ENCODE measurements at places on chromosomes 1 and 21.

DNA sequence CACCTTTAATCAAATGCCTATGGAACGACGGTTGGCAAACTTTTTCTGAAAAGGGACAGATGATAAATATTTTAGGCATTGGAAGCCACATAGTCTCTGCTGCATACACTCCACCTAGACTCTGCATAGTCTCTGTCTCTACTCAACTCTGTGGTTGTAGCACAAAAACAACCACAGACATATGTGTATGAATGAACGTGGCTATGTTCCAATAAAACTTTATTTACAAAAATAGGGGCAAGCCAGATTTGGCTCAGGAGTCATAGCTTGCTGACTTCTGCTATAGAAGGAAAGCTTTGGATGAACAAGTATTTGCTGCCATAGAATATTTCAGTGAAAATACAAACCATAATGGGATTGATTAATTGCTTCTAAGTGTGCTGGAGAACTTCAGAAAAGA lies 37.5 kb upstream of the ADORA3 start:
- no peak for DNase-seq

DNA sequence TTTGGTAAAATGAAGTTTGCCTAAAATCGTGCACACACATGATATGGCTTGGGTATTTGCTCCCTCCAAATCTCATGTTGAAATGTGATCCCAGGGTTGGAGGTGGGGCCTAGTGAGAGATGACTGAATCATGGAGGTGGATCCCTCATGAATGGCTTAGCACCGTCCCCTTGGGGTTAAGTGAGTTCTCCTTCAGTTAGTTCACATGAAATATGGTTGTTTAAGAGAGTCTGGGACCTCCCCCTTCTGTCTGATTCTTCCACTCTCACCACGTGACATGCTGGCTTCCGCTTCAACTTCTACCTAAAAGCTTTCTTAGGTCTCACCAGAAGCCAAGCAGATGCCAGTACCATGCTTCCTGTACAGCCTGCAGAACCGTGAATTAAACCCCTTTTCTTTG lies 58.4 kb downstream of the SIPA1L2 start:
- no peak for DNase-seq

GRCh38 chr1:205444931-205445645 lies 10.8 kb downstream of the BLACAT1 start:
- DNase-seq = no peak

DNA sequence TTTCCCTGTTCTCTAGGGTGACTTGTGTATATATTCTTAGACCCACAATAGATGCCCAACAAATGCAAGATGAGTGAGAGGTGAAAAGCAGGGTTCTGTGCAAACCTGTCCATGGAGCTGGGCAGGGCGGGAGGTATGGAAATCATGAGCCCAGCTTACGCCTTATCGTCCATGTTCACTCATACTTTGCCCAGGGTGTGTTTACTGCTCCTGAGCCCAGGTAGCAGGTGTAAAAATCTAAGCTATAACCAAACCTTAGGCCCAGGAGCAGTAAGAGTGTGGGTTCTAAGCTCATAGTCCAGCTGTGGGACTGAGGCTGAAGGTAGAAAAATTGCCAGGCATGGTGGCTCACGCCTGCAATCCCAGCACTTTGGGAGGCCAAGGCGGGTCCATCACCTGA lies 48.1 kb downstream of the CACNA1E start:
- DNase-seq = no peak

DNA sequence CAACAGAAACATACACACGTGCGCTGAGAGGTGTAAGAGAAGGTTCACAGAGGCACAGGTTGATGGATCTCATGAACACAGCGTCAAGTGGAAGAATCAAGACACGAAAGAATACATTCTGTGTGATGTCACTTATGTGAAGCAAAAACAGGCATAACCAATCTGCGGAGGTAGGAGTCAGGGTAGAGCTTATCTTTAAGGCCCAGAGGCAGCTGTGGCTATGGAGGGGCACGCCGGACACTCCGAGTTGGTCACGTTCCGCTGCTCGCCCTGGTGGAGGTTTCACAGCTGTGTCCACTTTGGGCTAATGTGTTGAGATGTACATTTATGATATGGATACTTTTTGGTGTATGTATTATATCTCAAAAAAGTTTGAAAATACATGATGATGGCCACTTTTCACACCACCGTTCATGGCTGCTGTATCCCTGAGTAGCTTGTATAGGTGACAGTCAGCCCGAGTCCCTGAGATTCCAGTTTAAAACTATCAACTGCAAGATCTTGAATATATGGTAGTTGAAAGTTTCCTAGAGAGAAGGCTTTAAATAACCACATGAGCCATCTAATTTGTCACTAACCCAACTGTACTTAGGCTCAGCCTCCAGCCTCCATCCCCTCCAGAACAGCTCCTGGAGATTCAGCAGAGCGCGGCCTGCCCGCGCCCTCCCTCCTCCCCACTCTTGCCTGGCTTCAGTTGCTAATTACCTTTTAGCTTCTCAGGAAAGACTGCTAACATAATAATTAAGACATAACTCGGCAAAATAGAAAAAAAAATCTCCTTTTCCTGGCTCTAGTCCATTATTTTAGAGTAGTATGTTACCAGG lies 6.7 kb upstream of the ADARB1 start:
- DNase-seq = no peak

GRCh38 chr1:54800899-54801759 lies at the start of gene TTC22:
Gene TTC22 (minus strand): TSS chr1:54801323. CDS start chr1:54801163, 160 bp downstream.
- DNase-seq = no peak

DNA sequence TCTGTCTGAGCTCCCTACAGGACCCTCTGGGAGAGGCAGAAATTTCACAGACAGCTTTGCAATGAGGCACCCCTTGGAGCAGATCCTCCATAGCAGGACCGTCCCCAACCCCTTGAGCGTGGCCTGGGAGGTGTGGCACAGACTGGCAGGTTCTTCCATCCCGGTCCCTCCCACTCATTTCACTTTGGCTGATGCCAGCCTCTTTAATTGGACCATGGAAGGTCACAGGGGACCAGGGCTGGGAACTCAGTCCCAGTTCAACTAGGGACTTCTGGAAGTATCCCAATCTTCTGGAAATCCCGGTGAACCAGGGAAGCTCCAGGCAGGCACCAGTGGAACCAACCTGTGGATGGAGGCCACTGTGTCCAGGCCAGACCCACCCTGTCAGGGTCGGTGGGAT lies 83.7 kb downstream of the SPSB1 start:
- no peak for DNase-seq

GRCh38 chr1:223783676-223784075 lies 62.1 kb downstream of the TP53BP2 start:
- no peak for DNase-seq

DNA sequence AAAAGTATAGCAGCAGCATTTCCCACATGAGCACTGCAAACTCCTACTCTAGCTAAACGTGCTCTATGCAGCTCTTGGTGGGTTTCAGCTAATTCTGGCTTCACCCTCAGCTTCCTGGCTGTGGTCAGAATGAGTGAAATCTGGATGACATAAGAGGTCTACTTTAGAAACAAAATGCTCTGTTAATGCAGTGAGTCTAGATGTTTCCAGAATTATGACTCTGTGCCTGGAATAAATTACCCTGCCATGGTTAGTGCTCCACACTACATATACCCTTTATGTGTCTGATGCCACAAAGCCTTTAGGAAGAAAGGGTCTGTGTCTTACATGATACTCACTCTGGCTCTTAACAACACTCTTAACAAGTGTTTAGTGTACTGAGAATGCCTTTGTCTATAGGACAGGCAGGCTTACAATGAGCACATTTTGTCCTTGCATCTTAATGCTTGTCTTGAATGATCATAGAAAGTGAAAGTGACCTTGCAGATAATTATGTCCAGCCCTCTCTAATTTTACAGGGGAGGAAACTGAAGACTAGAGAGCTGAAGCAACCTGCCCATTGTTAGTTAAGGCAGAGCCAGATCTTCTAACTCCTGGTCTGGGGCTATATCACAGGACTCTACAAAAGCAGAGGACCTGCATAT lies 9.2 kb downstream of the S100A10 start:
- DNase-seq = no peak

GRCh38 chr1:225597926-225598575 lies 54.9 kb downstream of the ENAH start:
- no peak for DNase-seq

- no peak for DNase-seq
These were observed 175.3 kb downstream of the PRDM16 start for GRCh38 chr1:3244025-3244926.

DNA sequence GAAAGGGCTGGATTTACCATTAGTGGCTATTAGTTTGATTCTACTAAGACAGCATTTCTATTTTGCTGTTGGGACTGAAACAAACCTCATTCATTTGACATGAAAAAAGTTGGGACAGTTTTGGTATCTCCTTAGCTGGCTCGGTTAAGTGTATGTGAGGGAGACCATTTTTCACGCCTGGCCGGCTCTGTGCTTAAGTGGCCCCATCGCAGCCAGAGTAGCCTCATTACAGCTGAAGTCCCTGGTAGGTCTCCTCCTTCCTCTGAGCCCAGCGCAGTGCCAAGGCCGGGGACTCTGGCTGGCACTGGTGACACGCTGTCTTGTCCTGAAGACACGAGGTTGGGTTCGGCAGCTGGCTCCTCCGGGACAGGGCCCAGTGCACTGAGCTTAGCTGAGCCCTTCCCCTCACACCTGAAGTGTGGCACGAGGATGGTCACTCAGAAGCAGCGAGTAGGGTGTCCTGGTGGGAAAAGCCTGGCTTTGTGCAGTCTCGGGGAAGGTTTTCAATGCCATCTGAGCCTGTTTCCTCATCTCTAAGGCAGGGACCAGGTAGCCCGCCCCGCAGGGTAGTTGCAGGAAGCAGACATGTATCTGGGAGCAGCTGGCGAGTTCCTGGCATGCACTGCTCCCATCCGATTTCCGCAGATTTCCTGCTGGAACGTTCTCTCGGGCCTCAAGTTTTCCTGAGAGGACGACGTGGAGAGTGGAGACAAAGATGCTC lies 196.5 kb downstream of the DYRK1A start:
- no peak for DNase-seq

DNA sequence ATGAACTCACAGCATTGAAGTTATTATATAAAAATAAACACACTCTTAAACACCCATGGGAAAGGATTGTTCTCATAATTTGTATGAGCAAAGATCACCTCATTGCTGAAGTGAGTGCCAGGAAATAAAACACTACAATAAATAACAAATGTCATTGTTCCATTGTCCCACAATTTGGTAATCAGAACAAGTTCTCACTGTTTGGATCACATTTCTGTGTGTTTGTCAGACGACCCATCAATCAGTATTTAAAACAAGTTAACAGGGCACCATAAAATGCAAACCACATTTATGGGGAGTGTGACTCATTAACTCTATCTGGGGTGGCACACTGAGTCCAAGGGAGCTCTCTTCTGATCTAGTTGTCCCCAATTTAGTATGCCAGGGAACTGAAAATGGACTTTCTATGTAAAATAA lies 124.5 kb downstream of the PTPRC start:
- DNase-seq = no peak

DNA sequence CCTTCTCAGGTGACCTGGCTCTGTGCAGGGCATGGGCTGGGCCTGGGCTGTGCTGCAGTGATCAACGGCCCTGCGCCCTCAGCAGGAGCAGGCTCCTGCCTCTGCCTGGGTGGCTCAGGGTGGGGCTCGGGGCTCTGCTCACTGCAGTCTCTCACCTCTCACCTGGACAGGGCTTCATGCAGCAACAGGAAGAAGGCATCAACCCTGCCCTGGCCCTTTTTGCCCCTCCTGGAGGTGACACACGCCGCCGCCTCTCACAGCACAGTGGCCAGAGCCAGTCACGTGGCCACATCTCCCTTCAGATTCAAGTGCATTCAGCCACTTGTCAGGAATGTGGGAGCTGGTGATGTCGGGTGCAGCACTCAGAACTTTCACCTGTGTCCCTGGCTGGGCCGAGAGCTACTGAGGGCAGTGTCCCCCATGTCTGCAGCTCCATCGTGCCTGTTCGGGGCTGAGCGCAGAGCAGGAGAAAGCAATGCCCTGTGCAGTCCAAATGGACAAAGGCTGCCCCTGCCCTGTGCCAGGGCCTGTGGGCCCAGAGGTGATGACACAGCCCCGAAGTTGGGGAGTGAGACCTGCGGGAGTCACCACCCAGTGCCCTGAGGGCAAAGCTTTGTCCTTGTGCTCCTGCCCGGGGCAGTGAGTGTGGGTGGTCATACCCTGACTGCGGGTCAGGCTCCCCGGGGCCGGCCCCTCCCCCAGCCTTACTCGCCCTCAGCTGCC lies 314.0 kb downstream of the PTPRU start:
- no peak for DNase-seq

- no peak for DNase-seq
These were observed 1.0 kb downstream of the GALNT2 start for GRCh38 chr1:230067871-230068620.

- DNase-seq = no peak
These were observed 368 bp downstream of the CLCNKB start for GRCh38 chr1:16043950-16044349.

GRCh38 chr1:107162745-107163144 lies 21.9 kb downstream of the NTNG1 start:
- peak; percentile 92 for DNase-seq

- no peak for DNase-seq
These were observed 41.4 kb downstream of the TMCO4 start for GRCh38 chr1:19758227-19758830.

GRCh38 chr1:8603220-8603616 lies 214.2 kb downstream of the RERE start:
- DNase-seq = peak; percentile 73

GRCh38 chr1:35097224-35097623 lies 18.0 kb downstream of the ZMYM1 start:
- no peak for DNase-seq

- DNase-seq = no peak
These were observed 278.4 kb downstream of the TM2D1 start for GRCh38 chr1:61446531-61446991.

- peak; percentile 45 for DNase-seq
These were observed 25.8 kb downstream of the TP53BP2 start for GRCh38 chr1:223819730-223820514.

DNA sequence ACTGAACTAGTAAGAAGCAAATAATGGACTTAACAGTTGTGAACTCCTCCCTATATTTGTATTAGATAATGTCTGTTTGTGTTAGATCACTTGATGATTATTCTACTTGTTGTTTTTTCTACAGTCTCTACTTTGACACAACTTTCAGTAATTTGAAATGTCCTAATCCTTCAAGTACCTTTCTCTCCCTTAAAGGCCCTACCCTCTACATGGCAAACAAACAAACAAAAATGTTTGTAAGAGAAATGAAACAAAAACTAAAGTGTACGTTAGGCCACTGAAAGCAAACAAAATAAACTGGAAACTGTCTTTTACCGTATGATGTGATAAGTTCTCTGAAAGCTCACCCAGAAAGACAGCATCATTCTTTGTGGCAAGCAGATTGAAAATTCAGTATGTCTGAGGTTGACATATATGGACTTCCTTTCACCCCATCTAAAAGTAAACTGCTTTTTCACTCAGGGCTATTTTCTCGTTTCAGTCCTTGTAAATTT lies 255.9 kb upstream of the SNX7 start:
- no peak for DNase-seq

DNA sequence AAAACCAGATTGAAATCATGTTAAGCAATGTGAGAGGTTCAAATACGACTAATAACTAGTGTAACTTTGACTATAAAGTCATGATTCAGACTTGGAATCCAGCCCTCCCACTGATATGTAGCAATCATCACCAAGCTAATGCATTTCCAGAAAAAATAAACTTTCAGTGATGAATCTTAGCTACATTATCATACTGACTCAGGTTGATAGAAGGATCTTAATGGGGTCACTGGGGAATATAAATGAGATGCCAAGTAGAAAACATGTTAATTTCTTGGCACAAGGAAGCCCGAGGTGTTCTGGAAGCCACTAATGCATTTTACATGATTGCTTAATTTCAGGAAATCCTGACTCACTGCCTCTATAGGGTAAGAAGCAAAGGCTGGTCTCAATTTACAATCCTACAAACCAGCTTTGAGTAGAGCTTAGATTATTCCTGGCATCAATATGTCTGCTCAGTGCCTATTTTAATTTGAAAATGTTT lies 67.7 kb downstream of the SELENOF start:
- DNase-seq = no peak

Measured in LNCaP clone FGC (cell line).